ENCODE measurements at places on chromosomes 16 and 17.

GRCh38 chr17:8687737-8688466 lies 56.7 kb downstream of the CCDC42 start:
- DNase-seq, result no peak

GRCh38 chr17:72898725-72899124 lies 193.8 kb downstream of the SLC39A11 start:
- no peak for DNase-seq

DNA sequence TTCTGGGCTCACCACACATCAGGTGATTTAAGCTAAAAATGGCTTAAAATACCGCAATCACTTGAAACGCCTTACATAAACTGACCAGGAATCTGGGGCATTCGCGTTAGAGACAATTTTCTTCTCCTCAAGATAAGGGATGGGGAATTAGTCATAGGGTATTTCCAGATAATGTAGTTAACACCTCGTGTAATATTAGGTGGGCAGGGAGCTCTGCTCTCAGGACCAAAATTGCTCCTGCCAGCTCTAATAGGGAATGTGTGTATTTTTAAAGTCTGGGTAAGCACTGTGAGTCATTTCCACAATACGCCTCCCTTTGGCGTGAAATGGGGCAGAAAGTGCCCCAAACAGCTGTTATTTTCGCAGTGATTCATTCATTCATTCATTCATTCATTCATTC lies 408.6 kb downstream of the MAF start:
- DNase-seq, result no peak

DNA sequence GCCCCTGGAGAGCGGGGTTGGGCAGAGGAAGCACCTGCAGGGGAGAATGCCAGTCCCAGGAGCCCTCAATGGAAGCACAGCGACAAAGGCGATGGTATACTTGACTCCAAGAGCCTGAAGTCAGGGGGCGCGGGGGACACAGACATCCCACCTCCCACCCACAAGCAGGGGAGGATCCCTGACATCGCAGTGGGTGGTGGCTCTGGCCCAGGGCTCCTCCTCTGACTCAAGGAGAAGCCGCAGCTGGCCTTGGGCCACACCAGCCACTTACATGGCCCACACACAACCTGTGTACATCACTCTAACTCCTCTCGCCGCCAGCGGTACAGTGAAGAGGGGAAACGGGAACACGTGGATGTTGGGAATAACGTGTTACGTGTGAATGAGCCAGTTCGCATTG lies 44.3 kb downstream of the FZD2 start:
- no peak for DNase-seq

DNA sequence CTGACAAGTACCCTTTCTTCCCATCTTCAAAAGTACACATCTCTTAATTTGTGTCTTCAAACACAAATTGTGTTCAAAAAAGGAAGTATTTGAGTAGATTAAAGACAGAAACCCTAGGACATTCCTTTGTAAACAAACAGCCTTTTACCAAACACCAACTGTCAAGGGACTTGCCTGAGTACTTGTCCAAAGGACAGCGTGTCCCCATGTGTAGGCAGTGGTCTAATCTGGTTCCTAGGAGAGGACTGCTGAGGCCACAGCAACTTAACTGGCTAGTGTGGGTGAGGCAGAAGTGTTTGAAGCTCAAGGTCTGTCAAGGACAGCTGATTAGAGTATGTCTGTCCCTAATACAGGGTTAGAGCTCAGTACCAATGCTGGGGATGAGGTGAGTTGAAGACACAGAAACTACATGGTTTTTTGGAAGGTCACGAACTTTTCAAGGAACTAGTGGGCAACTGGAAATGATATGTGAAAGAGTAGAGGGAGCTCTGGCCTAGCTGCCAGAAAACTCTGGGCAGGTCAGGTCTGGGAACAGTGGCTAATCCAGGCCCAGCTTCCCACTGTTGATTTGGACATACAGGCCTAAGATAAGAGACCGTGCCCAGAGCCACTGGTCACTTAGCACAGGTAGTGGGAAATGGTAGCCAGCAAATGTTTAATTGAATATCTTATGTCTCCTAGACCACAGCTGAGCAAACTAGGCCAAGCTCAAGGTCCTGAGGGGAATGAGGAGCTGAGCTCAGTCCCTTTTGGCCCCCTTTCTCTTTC lies 10.1 kb downstream of the HMOX2 start:
- no peak for DNase-seq

DNA sequence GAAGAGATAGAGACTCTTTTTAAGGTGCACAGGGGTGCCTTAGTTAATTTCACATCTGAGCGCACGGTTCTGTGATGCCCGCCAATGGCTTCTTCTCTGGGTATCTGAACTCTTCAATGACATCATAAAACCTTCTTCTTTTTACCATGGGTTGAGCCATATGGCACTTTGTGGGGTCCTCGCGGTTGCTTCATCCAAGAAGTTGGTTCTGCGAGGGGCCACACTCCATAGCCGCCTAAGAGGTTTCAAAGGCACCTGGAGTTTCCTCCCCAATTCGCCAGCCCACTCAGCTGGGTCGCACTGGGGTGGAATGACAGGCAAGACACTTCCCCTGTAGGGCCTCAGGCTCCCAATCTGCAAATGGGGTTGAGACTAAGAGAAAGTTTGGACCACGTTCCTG lies 10.4 kb upstream of the MT4 start:
- no peak for DNase-seq

DNA sequence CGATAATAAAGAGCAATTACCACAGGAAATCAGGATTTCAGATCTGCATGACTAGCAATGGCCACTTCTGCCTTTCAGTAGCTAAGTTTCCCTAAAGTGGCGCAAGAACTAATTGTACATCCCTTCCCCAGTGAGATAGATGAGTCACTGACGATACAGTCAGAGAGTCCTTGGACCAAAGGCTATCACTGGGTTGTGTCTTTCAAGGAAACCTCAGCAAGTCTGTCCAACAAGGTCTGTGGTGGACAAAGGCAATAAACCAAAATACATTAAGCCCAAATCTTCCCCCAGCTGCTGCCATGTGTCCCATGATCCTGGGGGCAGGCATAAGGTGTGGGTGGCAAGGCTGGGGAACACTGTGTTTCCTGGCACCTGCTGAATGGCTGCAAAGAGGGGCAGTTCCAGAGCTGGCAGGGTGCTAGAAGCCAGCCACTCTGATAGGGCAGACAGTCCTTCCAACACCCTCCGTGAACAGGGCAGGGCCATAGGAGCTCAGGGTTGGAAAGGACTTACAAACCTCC lies 20.5 kb upstream of the MTMR4 start:
- DNase-seq, result no peak

- no peak for DNase-seq
Observed at GRCh38 chr16:15037745-15038144, 18.1 kb downstream of the NTAN1 start.

GRCh38 chr16:20004931-20005330 lies 68.8 kb downstream of the GPR139 start:
- DNase-seq, result no peak
